ENCODE measurements at places on chromosomes 16 and 17.

DNA sequence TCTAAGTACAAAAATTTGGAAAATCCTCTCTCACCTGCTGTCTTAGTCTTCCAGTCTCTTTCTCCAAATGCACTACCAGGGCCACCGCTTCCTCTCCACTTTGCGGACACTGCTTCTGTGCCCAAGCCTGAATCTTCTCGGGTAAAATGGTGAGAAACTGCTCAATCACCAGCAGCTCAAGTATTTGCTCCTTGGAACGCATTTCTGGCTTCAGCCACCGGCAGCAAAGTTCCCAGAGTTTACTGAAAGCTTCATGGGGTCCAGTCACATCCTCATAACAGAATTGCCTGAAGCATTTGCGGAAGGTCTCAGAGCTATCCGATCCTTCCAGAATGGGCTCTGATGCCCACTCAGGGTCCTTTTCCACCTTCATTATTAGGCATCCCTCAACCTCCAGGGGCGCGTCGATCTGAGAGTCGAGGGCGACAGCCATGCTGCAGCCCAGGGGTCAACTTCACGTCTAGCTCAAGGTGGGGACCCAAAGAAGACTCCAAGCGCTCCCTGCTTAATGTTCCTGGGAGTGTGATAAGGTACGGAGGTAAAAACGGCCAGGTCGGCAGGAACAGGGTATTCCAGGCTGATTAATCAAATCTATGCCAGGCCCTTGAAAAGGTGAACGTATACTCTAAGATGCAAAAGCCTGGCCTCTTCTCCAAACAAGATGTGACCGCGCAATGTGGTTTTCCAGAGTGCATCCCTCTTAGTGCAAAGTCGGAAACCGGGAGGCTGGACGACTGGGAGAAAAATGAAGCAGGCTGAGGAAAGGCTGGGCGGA is 763 bp downstream of the ZKSCAN2 start:
- H3K27me3 ChIP-seq = peaks cover 5% of the 10 kb centered on the region
- peak; percentile 19 for DNase-seq
- H3K36me3 ChIP-seq = peaks cover 9% of the 10 kb centered on the region
- peak overlapping the region; percentile 91 for H3K4me3 ChIP-seq
- peak overlapping the region; percentile 69 for H3K27ac ChIP-seq

DNA sequence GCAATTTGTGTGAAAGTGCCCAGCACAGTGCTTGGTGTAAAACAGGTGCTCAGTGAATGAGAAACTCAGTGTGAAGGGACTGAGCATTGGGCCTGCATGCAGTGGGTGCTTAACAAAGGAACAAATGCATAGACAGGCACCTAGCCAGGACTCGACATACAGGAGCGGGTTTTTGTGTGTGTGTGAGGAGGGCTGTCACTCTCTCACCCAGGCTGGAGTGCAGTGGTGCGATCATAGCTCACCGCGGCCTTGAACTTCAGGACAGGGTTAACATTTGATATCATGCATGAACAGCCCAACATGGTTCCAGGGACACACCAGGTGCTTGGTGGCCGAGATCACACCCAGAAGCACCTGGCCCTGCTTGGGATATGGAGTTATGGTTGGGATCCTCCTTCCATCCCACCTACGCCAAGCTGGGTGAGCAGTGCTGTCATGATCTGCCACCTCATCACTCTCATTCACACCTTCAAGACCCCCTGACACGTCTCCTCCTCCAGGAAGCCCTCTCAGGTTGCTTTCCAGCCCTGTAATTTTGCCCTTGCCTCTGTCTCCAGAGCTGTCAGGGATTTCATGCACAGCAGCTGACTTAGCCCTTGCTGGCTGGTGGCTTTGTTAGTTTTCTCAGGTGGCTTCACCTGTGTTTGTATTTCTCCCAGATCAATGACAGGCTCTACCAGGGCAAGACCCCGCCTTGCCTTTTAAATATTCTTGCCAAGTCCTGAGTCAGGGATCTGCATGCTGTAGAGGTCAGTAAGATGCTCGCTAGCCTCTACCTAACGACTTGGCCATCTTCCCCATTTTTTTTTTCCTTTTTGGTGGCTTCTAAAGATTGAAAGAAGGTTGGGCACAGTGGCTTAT is 66.4 kb downstream of the OR1D5 start:
- H3K4me3 ChIP-seq = no peak overlapping the region
- H3K4me1 ChIP-seq = no peaks in the 10 kb centered on the region
- H3K36me3 ChIP-seq = no peaks in the 10 kb centered on the region
- no peaks in the 10 kb centered on the region for H3K27me3 ChIP-seq

GRCh38 chr16:15435216-15435864 is 952 bp downstream of the BMERB1 start:
- peak overlapping the region; percentile 86 for H3K4me3 ChIP-seq
- H3K36me3 ChIP-seq = no peaks in the 10 kb centered on the region
- peak; percentile 2 for DNase-seq
- H3K4me1 ChIP-seq = peaks cover 14% of the 10 kb centered on the region

- no peaks in the 10 kb centered on the region for H3K4me1 ChIP-seq
- no peak overlapping the region for H3K4me3 ChIP-seq
- peaks cover 8% of the 10 kb centered on the region for H3K36me3 ChIP-seq
- H3K27ac ChIP-seq = no peak overlapping the region
- H3K27me3 ChIP-seq = peaks cover under 1% of the 10 kb centered on the region
Observed at GRCh38 chr16:78469787-78470186, 370.3 kb downstream of the WWOX start.

- H3K36me3 ChIP-seq = no peaks in the 10 kb centered on the region
- peaks cover 7% of the 10 kb centered on the region for H3K4me1 ChIP-seq
- H3K27ac ChIP-seq = peak overlapping the region; percentile 12
- no peak overlapping the region for H3K4me3 ChIP-seq
- DNase-seq = no peak
- no peaks in the 10 kb centered on the region for H3K27me3 ChIP-seq
Observed at GRCh38 chr16:12544477-12545296, 259.0 kb downstream of the CPPED1 start.

DNA sequence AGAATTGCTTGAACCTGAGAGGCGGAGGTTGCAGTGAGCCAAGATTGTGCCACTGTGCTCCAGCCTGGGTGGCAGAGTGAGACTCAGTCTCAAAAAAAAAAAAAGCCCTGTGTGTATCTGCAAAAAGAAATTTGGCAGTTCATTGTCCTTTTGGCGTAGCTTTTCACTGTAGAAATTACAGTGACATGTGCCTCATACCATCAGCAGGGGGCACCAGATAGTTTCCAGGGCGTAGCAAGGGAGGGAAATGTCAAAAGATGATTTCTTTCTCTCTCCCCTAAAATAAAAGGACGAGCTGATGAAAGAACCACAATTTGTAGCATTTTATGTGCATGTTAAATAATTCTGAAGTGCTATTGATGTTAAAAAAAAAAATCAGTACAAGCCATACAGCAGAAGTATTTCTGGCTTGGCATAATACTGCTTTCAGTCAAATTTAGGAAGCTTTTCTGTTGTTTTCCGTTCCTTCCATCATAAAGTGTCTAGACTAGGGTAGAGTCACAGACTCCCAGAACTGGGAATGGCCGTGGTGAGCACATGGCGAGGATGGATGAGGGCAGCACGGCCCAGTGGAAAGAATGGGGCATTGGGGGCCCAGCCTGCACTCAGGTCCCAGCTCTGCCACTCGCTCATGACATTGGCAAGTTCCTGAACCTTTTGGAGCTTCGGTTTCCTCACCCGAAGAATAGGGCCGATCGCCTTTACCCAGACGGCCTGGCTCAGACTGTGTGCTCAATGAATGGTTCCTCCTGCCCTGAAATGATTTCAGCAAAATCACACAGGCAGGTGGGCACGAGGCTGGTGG is 59.8 kb upstream of the RPH3AL start:
- H3K4me3 ChIP-seq = peak overlapping the region; percentile 90
- peak overlapping the region; percentile 50 for H3K27ac ChIP-seq
- peak; percentile 45 for DNase-seq

DNA sequence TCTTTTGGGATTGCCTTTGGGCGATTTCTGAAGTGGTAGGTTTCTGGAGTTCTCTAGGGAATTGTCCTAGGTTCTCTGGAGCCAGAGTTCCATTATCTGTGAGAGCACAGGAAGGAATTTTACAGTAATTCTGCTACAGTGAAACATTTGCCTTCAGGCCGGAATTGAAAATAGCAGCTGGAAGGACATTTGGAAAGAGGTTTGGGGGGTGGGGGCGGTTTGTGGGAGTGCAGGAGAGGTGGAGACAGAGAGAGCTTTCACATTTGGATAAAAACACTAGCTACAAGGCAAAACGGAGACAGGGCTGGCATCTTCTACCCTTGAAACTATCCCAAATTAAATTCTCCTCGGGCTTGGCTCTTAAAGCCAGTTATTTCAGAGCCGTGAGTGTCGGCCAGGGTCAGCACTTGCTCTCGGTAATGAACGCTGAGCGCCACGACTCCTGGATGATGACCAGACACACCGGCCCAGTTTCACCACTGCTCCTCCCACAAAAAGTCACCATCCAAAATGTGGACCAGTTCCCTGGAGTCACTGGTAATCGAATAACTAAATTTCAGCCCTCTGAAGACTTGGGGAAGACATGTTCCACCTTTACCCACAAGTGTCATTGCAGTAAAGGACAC is 67.7 kb upstream of the TANC2 start:
- no peaks in the 10 kb centered on the region for H3K36me3 ChIP-seq
- DNase-seq = no peak
- no peak overlapping the region for H3K27ac ChIP-seq
- no peak overlapping the region for H3K4me3 ChIP-seq
- peaks cover 20% of the 10 kb centered on the region for H3K4me1 ChIP-seq
- H3K27me3 ChIP-seq = no peaks in the 10 kb centered on the region

- peaks cover 7% of the 10 kb centered on the region for H3K36me3 ChIP-seq
- H3K27ac ChIP-seq = no peak overlapping the region
- no peaks in the 10 kb centered on the region for H3K27me3 ChIP-seq
- H3K4me1 ChIP-seq = peaks cover 24% of the 10 kb centered on the region
- H3K4me3 ChIP-seq = peak overlapping the region; percentile 92
- DNase-seq = no peak
Observed at GRCh38 chr17:67375716-67376115, 1.4 kb upstream of the PITPNC1 start.

GRCh38 chr16:30533146-30533522 is 1.5 kb downstream of the ZNF747 start:
- peaks cover 28% of the 10 kb centered on the region for H3K4me1 ChIP-seq
- H3K27me3 ChIP-seq = no peaks in the 10 kb centered on the region
- no peak for DNase-seq

DNA sequence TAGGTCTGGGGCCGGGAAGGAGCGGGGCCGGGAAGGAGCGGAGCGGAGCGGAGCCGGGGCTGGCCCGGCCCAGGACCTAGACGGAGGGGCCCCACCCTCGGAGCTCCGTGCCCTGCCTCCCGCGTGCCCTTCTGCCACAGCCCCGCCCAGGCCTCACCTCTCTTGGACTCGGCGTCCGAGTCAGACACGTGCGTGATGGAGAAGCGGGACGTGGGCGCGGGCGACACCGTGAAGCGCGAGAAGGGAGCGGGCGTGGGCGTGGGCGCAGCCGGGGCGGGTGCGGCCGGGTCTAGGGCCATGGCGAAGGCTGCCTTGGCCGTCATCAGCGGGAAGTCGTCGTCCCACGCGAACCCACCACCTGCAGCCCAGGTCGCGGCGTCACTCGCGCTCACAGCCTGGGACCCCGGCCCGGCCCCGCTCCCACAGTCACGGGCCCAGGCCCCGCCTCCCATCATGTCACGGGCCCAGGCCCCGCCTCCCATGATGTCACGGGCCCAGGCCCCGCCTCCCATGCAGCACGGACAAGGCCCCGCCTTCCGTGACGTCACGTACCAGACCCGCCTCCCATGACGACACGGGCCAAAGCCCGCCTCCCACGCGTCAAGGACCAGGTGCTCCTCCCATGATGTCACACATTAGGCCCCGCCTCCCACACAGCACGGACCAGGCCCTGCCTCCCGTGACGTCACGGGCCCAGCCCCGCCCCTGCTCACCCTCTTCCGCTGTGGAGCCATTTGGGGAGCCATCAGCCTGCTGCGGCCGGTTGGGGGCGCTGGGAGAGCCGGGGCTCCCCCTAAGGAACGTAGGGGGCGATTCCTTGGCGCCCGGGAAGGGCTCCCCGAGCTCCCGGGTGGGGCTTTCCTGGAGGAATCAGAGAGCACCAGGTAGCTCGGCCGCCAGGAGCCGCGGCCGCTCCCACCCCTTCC is 45.8 kb upstream of the PVALEF start:
- no peaks in the 10 kb centered on the region for H3K36me3 ChIP-seq
- H3K27ac ChIP-seq = peak overlapping the region; percentile 86
- H3K27me3 ChIP-seq = peaks cover 3% of the 10 kb centered on the region
- peak overlapping the region; percentile 34 for H3K4me3 ChIP-seq

DNA sequence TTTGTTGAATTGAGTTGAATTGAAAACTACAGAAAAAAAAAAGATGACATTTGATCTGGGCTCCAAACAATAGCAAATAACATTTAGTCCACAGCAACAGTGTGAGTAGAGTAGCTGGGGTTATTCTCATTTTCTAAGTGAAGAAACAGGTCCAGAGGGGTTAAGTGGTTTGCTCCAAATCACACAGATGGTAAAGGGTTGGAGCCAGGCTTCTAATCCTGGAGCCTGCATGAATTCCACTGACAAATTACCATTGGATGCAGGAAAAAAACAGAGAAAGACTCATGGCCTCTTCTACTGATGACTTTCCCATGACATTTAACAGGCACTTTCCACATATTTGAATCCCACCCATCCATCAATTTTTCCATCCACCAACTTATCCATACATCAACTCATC is 182.4 kb downstream of the HS3ST4 start:
- H3K27ac ChIP-seq = no peak overlapping the region
- no peaks in the 10 kb centered on the region for H3K4me1 ChIP-seq
- H3K36me3 ChIP-seq = no peaks in the 10 kb centered on the region
- DNase-seq = no peak
- H3K4me3 ChIP-seq = no peak overlapping the region
- peaks cover 6% of the 10 kb centered on the region for H3K27me3 ChIP-seq

GRCh38 chr17:14038206-14038605 is 31.1 kb upstream of the COX10 start:
- no peak overlapping the region for H3K27ac ChIP-seq
- peaks cover 4% of the 10 kb centered on the region for H3K4me1 ChIP-seq
- peaks cover 31% of the 10 kb centered on the region for H3K36me3 ChIP-seq
- DNase-seq = no peak

DNA sequence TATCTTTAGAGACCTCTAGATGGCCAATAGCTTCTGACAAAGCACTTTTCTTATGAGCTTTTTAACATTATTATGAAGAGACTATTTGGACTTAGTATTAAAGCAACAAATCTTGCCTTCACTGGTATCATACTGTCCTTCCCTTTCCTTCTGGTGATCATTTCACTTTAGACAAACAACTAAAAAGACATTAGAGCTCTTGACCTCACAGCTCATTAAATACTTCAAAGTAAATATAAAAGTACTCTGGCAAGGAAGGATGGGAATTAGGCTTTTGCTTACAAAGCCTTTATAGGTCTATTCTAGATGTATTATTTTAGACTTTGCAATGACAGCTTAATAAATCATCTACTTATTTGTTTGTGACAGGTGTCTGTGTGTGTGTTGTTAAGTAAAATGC is 11.1 kb downstream of the STXBP4 start:
- no peak for DNase-seq
- H3K36me3 ChIP-seq = peaks cover 47% of the 10 kb centered on the region
- no peak overlapping the region for H3K27ac ChIP-seq
- H3K4me1 ChIP-seq = peaks cover 3% of the 10 kb centered on the region

DNA sequence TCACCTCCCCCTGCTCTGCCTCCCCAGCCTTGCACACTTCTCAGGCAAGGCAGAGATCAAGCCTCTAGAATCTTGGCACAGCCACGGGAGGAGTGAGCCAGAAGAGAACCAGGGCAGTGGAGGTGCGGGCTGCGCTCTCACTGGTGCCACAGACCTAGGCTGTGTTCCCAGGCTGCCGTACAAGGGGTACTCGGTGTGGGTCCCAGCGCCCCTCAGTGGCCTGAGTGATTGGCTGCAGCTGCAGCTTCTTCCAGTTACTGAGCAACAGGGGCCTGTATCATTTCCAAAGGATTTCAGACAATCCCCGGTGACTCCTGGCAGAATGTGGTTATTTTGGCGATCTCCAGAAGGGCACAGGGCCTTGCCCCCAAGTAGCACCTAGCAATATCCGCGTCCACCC is 1852.1 kb downstream of the TP53TG3F start:
- no peak overlapping the region for H3K27ac ChIP-seq
- H3K27me3 ChIP-seq = no peaks in the 10 kb centered on the region
- no peak for DNase-seq
- no peak overlapping the region for H3K4me3 ChIP-seq
